ENCODE measurements at places on chromosomes 4 and X.

- no peak for DNase-seq
Observed at GRCh38 chr4:117596917-117597480, 437.3 kb upstream of the NDST3 start.

DNA sequence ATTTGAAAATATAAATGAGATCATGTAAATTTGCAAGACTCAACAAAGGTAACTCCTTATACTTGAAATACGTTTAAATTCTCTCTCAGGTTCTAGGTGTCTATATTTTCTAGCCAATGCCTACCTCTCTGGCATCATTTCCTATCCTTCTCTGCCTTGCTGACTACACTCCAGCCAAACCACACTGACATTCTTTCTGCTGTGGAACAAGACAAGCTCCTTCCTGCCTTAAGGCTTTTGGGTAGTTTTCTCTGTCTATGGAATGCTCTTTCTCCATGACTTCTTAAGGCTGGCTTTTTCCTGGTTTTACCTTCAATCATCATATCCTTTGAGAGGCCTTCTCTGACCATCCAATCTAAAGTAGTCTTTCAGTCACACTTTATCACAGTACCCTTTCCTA is 201.0 kb downstream of the SPRY1 start:
- DNase-seq: no peak

GRCh38 chr4:69896530-69897116 is 34.2 kb upstream of the CSN1S1 start:
- DNase-seq: no peak

DNA sequence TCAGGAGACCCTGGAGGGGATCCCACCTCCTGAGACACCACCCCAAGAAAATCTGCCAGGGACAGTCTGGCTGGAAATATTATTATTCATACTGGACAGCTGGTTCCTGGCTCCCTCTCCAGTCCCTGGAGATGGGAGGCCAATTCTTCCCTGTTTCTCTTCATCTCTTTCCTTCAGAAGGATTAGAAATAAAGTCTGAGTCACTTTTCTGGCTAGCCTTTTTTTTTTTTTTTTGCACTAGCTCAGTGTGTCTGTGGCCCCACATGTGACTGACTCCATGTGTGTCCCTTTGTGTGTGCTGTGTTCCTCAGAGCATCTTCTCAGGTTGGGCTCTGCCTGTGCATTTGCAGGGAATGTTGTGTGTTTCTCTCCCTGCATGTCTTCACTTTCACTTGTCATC is 1.8 kb upstream of the FRMPD3 start:
- no peak for DNase-seq

DNA sequence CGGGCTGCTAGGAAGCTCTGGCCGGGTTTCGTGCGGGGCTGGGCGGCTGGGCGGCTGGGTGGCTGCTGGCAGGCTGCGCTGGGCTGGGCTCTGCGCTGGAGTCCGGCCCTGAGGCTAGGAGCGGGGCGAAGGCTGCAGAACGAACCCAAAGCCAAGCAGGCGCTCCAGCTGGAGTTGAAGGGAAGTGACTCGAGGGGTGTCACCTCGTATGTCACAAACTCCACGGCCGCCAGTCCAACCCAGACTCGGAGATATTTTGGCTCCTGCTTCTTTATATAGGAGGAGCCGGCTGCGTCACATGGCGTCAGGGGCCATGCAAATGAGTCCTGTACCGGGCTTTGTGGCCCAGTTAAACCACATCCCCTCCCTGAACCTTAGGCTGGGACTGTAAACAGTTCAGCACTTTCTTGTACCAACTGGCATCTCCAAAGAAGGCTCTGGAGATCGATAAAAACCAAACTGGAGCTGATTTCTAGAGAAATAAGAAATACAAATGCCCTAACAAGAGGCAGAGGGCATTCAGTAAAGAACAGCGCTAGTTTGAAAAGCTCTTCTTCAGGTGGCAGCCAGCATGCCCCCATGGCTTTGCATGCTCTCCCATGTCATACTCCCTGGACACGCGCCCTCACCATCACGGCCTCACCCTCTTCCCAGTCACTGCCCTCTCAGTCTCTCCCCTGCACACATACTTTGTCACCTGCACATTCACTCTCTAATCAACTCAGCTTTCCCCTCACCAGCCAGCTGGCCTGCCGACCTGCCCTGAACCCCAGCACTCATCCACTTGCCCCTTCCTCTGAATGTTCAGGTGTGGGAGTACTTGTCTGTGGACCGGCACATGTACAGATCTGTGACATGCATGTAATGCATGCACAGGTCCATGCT is 58.5 kb downstream of the TSC22D3 start:
- no peak for DNase-seq

DNA sequence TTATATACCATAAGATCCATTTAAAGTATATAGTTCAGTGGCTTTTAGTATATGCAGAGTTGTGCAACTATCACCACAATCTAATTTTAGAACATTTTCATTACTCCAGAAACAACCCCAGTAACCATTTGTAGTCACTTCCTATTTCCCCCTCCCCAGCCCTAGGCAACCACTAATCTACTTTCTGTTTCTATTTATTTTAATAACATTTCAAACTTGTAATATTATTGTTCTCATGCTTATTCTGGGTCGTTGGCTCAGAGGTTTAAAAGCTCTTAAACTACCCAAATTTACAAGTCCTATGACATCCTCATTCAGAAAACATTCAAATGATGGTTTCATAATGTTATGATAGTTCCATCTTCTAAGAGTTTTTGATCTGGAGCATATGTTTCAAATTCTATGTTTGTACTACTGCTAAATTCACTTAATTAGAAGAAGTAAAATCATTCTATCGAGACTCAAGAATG is 18.4 kb downstream of the XIAP start:
- DNase-seq: no peak

- DNase-seq: no peak
Observed at GRCh38 chrX:23271026-23271425, 63.6 kb upstream of the PTCHD1 start.

- peak; percentile 40 for DNase-seq
Observed at GRCh38 chr4:31370866-31371465, 650.8 kb downstream of the PCDH7 start.

- DNase-seq: no peak
Observed at GRCh38 chrX:151009582-151009981, 26.4 kb downstream of the HMGB3 start.

GRCh38 chr4:141416219-141416618 is 195.5 kb downstream of the ZNF330 start:
- no peak for DNase-seq

DNA sequence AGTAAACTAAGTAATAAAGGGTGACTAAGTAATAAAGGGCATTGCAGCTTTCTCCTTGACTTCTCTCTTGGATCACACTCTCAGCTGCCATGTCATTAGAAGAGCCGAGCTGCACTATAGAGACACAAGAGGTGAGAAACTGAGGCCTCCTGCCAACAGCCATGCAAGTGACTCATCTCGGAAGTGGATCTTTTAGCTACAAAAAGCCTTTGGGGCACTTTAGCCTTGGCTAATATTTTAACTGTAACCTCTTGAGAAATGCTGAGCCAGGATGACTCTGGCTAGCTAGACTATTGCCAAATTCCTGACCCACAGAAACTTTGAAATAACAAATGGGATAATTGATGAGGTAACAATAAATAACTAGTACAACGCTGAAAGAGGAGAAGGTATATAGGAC is 1.5 kb upstream of the NEIL3 start:
- no peak for DNase-seq

GRCh38 chrX:103519389-103519788 is at the start of gene RAB40A:
TSS of gene RAB40A (minus strand) at chrX:103519489. CDS start at chrX:103500756, 18,733 bp downstream.
- DNase-seq: no peak
